M059J (cell line): ENCODE measurements at places on chromosomes 4 and X. TPM values are rescaled to one million over a fixed set of nuclear protein-coding genes. Genes with fewer than 3 reads are reported as not detected.

The TRIM61 gene
- not detected in 2 replicates for total RNA-seq

The THOC2 gene
- 64.6 and 111 TPM in 2 replicates for total RNA-seq

The ADH7 gene
- not detected in 2 replicates for total RNA-seq

The PCDH10 gene
- total RNA-seq = 5.3 and 7.9 TPM in 2 replicates

The ASB11 gene
- not detected in 2 replicates for total RNA-seq

The GPR82 gene
- not detected in 2 replicates for total RNA-seq

The EDNRA gene
- 4.3 and 6.5 TPM in 2 replicates for total RNA-seq

The CT45A5 gene
- total RNA-seq = not detected in 2 replicates

The NAA15 gene
- total RNA-seq = 20.1 and 30.1 TPM in 2 replicates

The ATOH1 gene
- not detected in 2 replicates for total RNA-seq

The ZNF157 gene
- 0.05 and 0.20 TPM in 2 replicates for total RNA-seq

The GPRASP2 gene
- total RNA-seq = 9.3 and 22.3 TPM in 2 replicates

The GPR173 gene
- total RNA-seq = 0.54 and 0.81 TPM in 2 replicates

The ABCB7 gene
- 55.9 and 127 TPM in 2 replicates for total RNA-seq

DNA sequence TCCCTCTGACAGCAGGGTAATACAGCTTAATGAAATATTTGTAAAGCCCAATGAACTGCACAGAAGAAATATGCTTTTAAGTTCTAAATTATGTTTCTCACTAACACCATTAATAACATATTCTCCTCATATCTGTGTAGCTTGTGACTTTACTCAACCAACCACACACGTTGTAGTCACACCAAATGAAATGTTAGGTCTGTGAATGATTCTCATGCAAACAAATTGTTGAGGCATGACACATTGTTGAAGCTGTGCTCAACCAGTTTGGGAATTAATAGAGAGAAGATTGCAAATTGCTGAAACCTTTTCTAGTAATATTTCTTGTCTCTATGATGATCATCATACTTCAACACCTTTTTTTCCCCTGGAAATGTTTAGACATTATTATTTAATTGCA lies 645.9 kb downstream of the PCDH7 start:
- no peak for DNase-seq

GRCh38 chr4:188197566-188197965 lies 58.3 kb downstream of the TRIML1 start:
- DNase-seq = no peak

- no peak for DNase-seq
These were observed 199.2 kb downstream of the MAB21L2 start for GRCh38 chr4:150781191-150781590.

- no peak for DNase-seq
These were observed 13.6 kb upstream of the ARX start for GRCh38 chrX:25029288-25029825.

DNA sequence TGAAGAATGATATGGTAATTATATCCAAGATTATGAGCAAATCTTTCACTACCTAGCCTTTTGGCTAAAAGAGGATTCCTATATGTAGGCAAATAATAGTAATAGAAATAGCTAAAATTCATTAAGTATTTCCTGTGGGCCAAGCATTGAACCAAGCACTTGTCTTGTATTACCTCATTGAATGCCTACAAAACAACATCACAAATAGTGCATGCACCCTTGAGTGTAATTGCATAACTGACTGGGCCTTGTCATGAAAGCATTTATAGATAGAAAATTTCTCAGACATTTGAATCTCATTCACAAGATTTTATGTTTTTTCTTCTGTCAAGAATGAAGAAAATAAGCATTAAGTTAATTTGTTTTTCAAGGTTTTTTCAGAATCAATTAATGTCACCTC lies 3.9 kb upstream of the HPGDS start:
- no peak for DNase-seq

DNA sequence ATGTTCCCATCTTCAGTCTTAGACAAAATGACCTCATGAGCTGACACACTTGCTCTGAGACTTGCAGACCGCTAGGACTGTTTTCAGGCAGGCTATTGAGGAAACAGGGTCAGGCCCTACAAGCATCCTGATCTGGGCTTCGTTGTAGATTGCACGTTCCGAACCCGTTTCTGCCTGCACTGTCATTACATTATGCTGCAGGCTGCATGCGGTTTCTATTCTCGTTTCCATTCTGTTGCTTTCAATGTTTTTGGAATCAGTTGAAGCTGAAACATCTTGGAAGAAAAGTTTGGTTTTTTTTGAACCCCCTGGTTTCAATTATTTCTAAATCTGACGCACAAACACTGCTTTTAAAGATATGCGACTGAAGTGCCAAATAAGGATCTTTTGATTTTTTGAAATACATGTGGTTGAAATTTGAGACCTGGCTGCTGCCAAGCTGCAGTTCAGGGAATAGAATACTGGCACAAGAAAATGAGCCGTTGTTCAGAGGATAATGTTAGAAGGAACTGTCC lies 716.1 kb upstream of the INTU start:
- peak; percentile 74 for DNase-seq

DNA sequence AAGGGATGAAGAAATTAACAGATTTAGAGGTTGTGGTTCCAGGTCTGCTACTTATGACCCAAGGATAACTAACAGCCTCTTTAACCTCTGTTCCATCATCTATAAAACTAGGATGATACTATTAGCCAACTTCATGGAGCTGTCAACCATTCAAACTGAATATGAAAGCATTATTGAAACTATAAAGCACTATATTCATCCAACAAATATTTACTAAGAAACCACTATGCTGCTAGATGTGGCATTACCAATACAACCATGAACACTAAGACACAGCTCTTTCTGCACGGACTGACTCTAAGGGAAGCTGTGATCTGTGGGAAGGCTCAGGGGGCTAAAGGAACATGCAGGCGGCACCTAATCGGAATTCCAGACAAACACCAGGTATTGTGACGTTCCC lies 66.0 kb downstream of the APBB2 start:
- DNase-seq = peak; percentile 50

GRCh38 chrX:79096145-79096556 lies 48.3 kb upstream of the GPR174 start:
- no peak for DNase-seq

DNA sequence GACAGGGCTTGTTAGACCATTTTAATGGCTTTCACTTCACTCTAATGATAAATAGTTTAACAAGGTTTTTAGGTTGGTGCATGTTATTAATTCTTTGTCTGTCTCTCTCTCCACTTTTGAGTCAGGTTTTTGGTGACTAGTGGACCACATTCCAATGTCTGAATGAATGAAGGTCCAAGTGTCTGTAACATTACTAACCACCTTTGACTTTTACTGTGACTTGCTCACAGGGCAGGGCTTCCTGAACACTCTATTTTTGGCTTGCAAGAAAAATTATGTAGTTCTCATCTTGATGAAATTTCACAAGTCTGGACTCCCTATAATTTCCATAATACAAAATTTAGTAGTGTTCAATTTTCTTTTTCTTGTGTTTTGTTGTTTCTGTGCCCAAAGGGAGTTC lies 78.9 kb upstream of the BMPR1B start:
- peak; percentile 40 for DNase-seq

DNA sequence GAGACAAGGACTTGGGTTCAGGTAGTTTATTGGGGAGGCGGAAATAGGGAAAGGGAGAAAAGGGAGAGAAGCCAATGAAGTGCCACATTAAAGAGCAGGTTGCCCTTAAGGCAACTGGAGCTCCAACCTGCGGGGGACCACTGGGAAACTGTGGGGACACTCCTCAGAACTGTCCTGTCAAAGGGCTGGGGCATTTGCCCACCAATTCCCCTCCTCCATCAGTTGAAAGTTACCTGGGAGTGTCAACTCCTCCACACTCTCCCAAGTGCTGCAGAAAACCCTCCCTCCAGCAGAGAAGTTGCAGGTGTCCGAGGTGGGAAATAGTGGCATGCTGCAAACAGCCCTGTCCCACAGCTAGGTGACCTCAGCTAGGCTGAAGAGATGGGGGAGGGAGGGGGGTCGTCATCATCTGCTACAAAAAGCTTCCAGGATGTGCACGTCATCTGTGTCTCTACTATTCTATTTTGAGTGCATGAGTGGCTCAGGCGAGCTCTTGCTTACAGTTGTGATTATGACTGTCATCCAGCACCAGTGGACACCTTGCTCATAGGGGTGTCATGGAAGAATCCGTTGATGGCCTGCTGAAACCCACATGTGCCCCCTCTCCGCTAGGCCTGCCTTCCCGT lies 41.5 kb upstream of the XPNPEP2 start:
- no peak for DNase-seq

GRCh38 chr4:19844446-19844845 lies 407.3 kb upstream of the SLIT2 start:
- peak; percentile 48 for DNase-seq

- DNase-seq = peak; percentile 36
These were observed 311.2 kb upstream of the GATB start for GRCh38 chr4:152072001-152072485.

GRCh38 chr4:94285666-94286065 lies 57.0 kb downstream of the HPGDS start:
- DNase-seq = peak; percentile 6

- DNase-seq = no peak
These were observed 43.6 kb upstream of the PHOX2B start for GRCh38 chr4:41792166-41792565.

GRCh38 chr4:184934184-184934583 lies 84.1 kb upstream of the HELT start:
- DNase-seq = no peak

DNA sequence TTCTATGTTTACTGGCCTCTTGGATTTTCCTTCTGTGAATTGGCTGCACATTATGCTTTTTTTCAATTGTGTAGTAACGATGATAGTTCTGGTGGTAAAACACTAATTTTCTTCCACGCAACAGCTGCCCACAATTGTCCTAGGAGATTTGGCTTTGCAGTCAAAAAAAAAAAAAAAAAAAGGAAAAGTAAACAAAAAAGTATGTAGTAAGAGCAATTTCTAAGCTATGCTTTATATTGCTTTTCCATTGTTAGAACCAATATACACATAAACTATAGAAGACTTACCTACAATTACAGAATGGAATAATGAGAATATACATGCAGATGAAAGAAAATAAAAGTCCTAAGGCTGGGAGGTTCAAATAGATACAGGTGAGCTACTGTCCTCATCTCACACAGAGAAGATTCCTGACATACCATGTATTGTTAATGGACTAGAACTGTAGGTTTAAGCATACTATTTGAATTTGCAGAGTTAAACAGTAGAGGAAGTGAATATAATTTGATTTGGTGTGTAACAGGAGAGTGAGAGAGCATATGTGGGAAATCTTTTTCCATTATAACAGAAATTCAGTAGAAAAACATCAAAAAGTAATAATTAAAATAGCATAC lies 976.2 kb downstream of the RAB28 start:
- DNase-seq = no peak

- no peak for DNase-seq
These were observed 277.6 kb upstream of the NWD2 start for GRCh38 chr4:36966756-36967460.

GRCh38 chrX:2867206-2867605 lies 38.5 kb downstream of the GYG2 start:
- no peak for DNase-seq

GRCh38 chrX:118528071-118528737 lies 32.6 kb downstream of the DOCK11 start:
- DNase-seq = no peak

DNA sequence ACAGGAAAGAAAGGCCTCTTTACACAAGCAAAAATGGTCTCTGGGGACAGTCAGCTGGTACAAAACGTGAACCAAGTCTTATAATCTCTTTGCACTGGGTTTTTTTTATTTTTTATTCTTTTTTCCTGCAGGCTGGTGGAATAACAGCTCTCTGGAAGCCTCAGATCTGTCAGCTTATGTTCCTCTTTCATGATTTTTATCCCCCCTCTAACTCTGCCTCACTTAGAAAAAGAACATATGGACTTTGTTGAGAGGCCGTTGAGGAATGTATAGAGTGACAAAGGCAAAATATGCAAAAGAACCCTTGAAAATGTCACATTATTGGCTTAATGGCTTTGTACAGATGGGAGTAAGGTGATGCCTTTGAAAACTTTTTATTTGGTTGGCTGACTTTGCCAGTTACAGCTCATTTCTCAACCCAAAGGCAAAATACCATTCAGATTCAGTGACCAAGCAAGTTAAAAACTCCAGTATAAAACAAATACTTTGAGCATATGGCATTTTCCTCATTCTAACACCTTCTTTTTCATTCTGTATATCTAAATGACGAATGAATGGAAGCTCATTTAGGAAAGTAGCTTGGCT lies 111.1 kb downstream of the RNF150 start:
- no peak for DNase-seq

DNA sequence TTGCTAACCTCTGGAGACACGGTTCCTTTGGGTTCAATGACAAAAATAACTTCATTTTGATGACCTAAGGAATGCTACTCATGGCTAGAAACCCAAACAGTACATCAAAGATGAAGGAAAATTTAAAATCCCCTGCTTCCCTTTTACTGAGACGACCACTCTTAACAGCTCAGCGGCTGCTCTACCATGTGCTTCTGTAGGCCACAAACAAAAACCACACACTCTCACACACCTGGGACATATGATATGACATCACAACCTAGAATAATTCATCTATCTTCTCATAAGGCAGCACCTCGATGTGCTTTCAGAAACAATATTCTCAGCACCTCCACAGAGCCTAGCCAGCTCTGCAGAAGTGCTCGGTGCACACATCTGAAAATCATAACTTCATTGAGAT lies 34.7 kb downstream of the ABLIM2 start:
- DNase-seq = no peak

- DNase-seq = no peak
These were observed 138.8 kb downstream of the DTHD1 start for GRCh38 chr4:36420111-36420679.

DNA sequence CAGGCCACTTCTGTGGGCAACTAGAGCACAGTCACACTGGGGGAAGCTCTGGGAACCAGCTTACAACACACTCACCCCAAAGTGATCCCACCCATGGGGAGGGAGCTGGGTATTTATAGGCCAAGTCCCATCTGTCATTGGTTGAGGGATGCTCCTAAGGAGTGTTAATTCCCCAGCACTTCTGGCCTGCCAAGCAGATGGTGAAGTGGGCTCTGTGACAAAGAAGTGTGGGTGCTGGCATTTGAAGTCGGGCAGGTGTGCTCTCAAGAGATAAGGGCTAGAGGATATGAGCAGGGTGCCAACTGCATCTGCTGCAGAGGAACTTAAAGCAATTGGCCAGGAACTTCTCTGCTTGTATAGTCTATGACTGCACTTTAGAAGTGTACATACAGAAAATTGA lies 30.9 kb downstream of the PTCHD1 start:
- DNase-seq = no peak

DNA sequence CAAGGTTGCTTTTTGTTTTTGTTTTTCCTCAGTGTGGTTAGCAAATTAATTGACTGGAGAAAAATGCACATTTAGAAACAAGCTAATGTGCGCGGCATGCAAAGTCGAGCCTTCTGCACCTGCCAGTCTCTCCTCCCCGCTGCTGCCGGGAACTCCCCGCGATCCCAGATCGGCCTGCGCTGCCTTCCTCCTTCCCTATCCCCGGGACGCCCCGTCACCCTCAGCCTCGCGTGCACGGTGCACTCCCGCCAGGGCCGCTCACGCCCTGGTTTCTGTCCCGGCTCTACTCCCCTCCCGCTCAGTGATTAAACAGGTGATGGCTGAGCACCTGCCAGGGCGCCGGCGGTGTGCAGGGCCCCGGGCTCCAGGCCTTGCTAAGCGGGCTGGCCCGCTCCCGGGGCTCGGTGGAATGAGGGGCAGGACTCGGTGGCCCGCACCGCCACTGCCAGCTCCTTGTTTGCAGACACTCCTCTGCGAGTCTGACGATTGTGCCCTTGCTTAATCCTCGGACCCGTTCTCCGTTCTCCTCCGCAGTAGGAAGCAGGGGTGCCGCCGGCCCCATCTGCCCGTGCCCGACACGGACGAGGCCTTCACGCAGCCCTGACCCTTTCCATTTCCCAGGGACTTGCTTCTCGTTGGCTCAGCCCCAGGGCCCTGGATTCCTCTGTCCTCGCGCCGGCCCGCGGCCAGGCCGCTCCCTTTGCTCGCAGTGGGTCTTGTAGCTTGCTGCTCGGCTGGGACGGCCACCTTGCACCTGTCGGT lies 143.4 kb downstream of the TRIML1 start:
- DNase-seq = no peak
